Pancreas (tissue), 10 donors: ENCODE measurements at places on chromosomes 11 and 22. TPM values are rescaled to one million over a fixed set of nuclear protein-coding genes. Genes with fewer than 3 reads are reported as not detected.

Gene CD3D
- 0.14 TPM for polyA plus RNA-seq

Gene ACTN3
- 0.05 TPM for polyA plus RNA-seq

DNA sequence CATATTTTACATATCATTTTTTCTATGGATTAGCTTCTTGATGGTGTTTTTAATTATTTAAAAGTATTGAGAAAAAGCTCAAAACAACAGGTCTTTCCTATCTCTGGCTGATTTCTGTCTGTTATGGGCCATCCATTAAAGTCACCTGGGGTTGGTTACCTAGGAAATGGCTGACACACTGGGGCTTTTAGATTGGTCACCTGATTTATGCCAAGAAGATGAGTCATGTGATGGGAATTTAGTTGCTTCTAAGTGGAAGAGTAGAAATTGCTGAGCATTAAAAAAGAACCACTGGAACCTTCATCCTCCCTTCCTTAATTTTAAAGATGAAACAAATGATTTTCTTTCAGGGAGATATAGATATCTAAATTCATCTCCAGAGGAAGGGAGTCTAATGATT lies 48.8 kb upstream of the LARGE1 start:
- H3K4me1 ChIP-seq = no peaks in the 10 kb centered on the region
- no peak overlapping the region for H3K27ac ChIP-seq
- no peak overlapping the region for H3K4me3 ChIP-seq
- H3K36me3 ChIP-seq = no peaks in the 10 kb centered on the region

Gene GNB1L
- 4.8 TPM for polyA plus RNA-seq

GRCh38 chr11:116557282-116557681 lies 215.5 kb downstream of the BUD13 start:
- no peak for DNase-seq
- H3K4me3 ChIP-seq = no peak overlapping the region
- no peaks in the 10 kb centered on the region for H3K27me3 ChIP-seq
- no peak overlapping the region for H3K27ac ChIP-seq

DNA sequence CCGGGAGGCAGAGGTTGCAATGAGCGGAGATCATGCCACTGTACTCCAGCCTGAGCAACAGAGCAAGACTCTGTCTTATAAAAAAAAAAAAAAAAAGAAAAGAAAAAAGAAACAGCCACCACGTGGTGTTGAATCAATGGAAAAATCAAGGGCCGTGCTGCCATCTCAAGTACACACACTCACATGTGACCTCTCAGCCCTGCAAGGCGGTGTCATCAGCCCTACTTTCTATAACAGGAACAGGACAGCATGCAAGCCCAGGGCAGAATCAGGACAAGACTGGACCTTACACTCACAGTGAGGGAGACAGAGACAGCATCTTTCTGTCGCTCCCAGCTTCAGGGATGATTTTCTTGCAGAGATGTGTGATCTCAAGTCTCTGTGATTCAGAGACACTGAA lies 179.6 kb downstream of the MPPED1 start:
- no peak overlapping the region for H3K27ac ChIP-seq
- H3K4me1 ChIP-seq = no peaks in the 10 kb centered on the region

DNA sequence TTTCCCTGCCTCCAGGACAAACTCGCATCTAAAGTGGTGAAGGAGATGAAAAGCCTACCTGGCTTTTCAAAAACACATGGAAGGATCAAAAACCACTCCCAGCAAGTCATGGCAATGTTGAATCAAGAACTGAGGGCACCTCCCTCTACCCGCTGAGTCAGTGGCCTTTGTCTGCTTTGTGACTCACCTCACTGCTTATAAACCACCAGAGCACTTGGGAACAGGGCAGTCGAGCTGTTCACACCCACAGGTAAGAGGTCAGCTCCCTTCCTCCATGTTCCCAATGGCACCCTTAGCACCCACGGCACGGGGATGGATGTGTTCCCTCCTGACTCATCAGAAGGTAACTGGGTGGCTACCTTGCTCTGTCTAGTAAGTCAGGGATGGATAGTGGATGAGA lies 21.7 kb downstream of the TENM4 start:
- no peak overlapping the region for H3K4me3 ChIP-seq
- no peak overlapping the region for H3K27ac ChIP-seq
- DNase-seq = no peak
- no peaks in the 10 kb centered on the region for H3K27me3 ChIP-seq
- H3K36me3 ChIP-seq = no peaks in the 10 kb centered on the region
- H3K4me1 ChIP-seq = no peaks in the 10 kb centered on the region

DNA sequence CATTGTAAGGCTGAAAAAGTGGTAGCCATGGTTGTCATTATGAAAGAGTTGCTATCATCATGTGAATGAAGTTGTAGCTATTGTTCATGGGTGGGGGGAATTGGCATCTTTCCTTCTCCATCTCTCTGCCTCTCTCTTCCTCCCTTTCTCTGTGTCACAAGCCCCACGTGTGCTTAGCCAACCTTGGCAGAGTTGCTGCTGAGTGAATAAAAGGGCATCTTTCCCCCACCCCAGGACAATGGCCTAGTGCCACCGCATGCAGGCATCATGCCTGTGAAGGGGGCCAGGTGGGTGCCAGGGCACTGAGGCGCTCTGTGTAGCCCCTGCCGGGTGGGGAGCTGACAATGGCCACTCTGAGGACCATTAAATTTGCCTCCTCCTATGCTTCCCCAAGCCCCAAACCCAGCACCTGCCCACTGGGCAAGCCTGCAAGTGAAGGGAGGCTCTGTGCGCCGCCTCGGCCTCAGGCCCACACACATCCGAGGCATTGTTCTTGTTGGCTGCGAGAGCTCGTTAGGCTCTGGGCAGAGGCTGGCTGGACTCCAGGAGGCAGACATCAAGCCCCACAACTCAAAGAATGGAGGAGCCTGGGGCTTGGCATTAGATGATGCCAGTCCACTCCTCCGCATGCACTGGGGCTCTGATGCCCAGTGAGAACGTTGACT lies 103.9 kb downstream of the SEZ6L start:
- H3K27ac ChIP-seq = no peak overlapping the region
- H3K4me3 ChIP-seq = no peak overlapping the region
- H3K27me3 ChIP-seq = no peaks in the 10 kb centered on the region
- no peaks in the 10 kb centered on the region for H3K4me1 ChIP-seq
- H3K36me3 ChIP-seq = no peaks in the 10 kb centered on the region

GRCh38 chr11:48106166-48106565 lies 110.4 kb upstream of the OR4B1 start:
- H3K27ac ChIP-seq = no peak overlapping the region
- H3K4me1 ChIP-seq = peaks cover 20% of the 10 kb centered on the region
- no peak overlapping the region for H3K4me3 ChIP-seq
- no peaks in the 10 kb centered on the region for H3K27me3 ChIP-seq
- H3K36me3 ChIP-seq = no peaks in the 10 kb centered on the region
- DNase-seq = no peak

- H3K36me3 ChIP-seq = no peaks in the 10 kb centered on the region
- H3K27ac ChIP-seq = no peak overlapping the region
- no peaks in the 10 kb centered on the region for H3K4me1 ChIP-seq
- H3K4me3 ChIP-seq = no peak overlapping the region
- H3K27me3 ChIP-seq = no peaks in the 10 kb centered on the region
Observed at GRCh38 chr22:47391169-47392053, 629.0 kb downstream of the TBC1D22A start.

Gene SULT4A1
- polyA plus RNA-seq = 5.4 TPM

Gene OR2D2
- not detected for polyA plus RNA-seq

DNA sequence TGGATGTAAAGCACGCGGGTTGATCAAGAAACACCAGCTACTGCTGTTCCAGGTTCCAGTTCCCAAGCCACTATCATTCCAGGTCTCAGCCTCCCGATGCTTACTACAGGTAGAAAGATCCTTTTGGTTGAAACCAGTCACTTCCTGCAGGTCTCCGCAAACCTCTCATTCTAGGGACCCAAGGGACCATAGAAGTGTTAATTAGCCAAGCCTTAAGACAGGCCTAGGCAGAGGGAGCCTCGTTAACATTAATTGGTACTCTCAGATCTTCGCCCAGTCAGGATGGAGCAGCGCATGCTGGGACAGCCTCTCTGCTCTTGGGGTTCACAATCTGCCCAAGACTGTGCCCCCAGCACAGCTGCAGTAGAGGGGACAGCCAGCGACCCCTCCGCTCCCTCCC lies 11.2 kb upstream of the OAF start:
- no peak overlapping the region for H3K4me3 ChIP-seq
- no peaks in the 10 kb centered on the region for H3K36me3 ChIP-seq
- no peak for DNase-seq
- no peaks in the 10 kb centered on the region for H3K27me3 ChIP-seq
- H3K4me1 ChIP-seq = no peaks in the 10 kb centered on the region
- H3K27ac ChIP-seq = no peak overlapping the region

Gene MS4A4E
- polyA plus RNA-seq = 0.14 TPM

DNA sequence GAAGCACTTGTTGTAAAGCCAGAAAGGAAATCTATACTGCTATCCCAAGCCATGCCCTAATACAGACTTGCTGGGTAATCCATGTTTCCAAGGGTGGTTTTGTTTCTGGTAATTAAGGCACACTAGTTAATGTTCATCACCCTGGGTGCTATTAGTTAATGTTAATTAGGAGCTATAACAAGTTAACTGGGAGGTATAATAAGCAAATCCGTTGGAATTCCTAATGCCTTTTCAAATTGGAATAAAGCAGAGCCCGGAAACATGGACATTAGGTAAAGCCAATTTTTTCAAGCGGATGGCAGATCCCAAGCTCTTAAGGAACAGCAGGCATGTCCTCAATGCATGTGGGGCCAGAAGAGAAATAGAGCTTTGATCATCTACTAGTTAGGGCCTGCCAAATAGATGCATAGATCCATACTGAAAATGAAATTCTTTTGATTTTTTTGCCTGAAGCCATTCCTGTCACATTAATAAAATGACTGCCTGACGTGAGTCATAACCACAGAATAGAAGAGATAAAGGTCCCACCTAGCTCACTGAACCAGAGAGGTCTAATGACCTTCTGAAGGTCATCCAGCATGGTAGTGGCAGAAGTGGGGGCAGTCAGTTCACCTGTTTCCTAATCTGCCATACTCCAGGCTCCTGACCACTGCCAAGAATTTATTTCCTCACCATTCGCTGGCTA lies 28.5 kb upstream of the CCDC34 start:
- no peaks in the 10 kb centered on the region for H3K36me3 ChIP-seq
- H3K27me3 ChIP-seq = no peaks in the 10 kb centered on the region
- H3K4me3 ChIP-seq = no peak overlapping the region
- H3K27ac ChIP-seq = peak overlapping the region; percentile 70

- H3K27ac ChIP-seq = no peak overlapping the region
- no peak for DNase-seq
- peaks cover 50% of the 10 kb centered on the region for H3K4me1 ChIP-seq
- no peaks in the 10 kb centered on the region for H3K36me3 ChIP-seq
- H3K27me3 ChIP-seq = no peaks in the 10 kb centered on the region
- no peak overlapping the region for H3K4me3 ChIP-seq
Observed at GRCh38 chr11:110433393-110434333, 3.9 kb downstream of the FDX1 start.

Gene P2RY2
- polyA plus RNA-seq = 0.38 TPM

Gene MAPK8IP1
- 31.6 TPM for polyA plus RNA-seq

DNA sequence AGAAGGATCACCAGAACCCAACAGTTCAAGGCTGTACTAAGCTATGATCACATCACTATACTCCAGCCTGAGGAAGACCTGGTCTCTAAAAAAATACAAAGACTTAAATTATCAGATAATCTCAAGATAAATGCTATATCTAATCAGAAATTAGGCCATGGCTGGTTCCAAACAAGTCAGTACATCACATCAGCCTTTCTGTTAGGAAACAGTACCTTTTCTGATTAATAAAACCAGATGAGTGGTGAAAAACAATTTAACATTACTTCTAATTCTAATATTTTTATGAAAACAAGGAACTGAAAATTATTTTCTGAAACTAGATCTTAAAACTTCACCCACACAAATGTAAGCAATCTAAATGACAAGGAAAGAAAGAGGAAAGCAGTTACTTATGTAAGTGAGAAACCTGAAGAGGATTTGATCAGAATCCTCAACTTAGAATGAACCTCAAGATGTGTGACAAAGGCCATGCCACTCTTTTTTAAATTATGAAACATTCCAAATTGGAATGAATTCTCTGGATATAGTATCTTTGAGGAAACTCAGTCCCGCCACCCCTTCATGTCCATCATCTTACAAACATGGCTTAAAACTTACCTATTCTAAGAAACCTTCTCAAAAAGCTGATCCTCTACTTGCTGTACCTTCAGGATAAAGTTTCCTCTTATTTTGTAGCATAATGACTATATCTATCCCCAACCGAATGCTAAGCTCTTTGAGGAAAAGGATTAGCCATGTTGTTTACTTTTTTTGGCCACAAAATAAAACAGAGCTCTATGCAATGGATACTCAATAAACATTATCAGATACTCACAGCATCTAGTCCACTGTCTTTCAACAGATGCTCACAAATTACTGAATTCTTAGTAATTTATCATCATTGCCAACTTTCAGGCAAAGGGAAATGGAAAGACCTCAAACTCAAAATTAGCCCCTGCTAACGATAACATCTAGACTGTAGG lies 132.0 kb downstream of the MRTFA start:
- peaks cover 30% of the 10 kb centered on the region for H3K4me1 ChIP-seq
- no peak overlapping the region for H3K27ac ChIP-seq
- no peak for DNase-seq
- H3K4me3 ChIP-seq = no peak overlapping the region

Gene UBQLN3
- not detected for polyA plus RNA-seq

Gene SPINDOC
- polyA plus RNA-seq = 8.0 TPM

Gene LGR4
- 27.0 TPM for polyA plus RNA-seq

DNA sequence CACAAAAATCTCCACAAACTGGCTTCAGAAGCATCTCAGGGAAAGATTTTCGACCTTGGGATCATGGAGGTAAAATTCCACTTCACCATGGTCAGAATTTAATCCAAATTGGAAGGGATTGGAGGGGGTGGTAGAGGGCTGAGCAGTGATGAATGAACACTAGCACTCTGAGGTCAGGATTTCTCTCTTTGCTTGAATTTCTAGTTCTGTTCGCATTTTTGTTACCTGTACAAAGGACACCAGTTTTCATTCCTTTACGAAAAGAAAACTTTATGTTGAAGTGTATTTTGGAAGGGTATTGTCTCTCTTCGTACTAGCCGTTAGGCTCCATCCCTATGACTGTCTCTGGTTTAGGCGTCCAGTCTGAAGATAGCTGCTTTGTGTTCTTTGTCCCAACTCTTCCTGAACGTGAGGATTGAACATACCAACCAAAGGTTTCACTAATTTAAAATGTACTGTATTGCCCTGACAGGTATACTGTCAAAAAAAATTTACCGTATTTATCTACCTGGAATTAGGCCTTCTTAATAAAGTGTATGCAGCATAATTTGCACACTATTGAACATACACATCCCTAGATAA lies 772 bp downstream of the GRAP2 start:
- H3K4me3 ChIP-seq = no peak overlapping the region
- H3K36me3 ChIP-seq = no peaks in the 10 kb centered on the region
- H3K27me3 ChIP-seq = no peaks in the 10 kb centered on the region
- H3K4me1 ChIP-seq = no peaks in the 10 kb centered on the region
- DNase-seq = no peak

DNA sequence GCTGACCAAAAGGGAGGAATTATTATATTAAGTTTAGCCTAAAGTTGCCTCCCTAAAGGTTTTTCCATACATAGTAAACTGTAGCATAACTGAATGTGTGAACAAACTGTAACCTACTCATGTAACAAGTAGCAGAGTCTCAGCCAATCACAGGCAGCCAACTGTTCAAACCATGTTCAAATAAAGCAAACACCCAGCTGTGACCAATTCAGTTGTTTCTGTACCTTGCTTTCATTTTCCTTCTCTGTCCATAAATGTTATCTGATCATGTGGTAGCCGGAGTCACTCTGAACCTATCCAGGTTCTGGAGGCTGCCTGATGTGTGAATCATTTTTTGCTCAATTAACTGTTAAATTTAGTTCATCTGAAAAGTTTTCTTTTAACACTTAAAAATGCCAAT lies 373.5 kb downstream of the GUCY1A2 start:
- H3K27ac ChIP-seq = no peak overlapping the region
- H3K27me3 ChIP-seq = no peaks in the 10 kb centered on the region
- no peak for DNase-seq
- H3K4me1 ChIP-seq = no peaks in the 10 kb centered on the region
- no peak overlapping the region for H3K4me3 ChIP-seq
- no peaks in the 10 kb centered on the region for H3K36me3 ChIP-seq
